Right ventricle myocardium inferior (tissue), 1 donor: ENCODE measurements at places on chromosomes 5 and 9. TPM values are rescaled to one million over a fixed set of nuclear protein-coding genes. Genes with fewer than 3 reads are reported as not detected.

DNA sequence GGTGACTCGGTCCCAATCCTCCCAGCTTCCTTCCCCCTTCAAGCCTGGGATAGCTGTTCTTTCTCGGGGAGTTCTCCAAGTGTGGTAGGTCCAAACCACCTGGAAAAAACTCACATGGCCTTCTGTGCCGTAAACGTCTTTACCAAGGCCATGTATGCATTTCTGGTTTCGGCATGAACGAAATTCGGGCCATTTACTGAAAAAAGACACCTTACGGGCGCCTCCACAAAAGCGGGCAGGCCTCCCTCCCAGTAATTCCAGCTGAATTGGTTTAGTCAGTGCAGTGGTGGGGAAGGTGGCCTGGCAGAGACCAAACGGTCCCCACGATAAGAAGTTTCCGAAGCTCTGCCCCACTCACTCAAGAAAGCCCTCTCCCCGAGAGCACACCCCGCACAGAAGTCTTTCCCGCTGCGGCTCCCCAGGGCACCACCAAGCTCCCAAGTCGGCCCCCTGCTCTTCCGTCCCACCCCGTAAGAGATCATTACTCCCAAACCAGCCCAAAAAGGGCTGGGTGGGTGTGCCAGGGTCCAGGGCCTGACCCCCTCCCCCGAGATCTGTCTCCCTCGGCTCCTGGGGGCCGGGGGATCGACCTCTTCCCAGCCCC lies 86.3 kb upstream of the MELK start:
- no peak for DNase-seq

DNA sequence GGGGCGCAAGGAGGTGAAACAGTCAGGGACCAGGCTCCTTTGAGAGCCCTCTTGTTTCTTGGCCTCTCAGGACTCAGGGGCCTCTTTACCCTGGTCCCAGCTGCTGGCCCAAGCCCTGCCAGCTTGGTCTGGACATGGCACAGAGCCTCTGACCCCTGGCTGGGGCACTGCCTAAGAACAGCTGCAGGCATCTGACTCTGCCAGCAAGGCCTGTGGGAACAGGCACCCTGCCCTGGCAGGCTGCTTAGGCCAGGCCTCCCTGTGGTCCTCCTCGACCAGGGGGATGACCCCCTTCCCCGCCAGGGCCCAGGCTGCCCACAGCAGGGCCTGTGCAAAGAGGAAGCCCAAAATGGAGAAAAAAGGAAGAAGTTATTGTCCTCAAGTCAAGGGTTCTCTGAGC lies 25.5 kb downstream of the OLFML2A start:
- no peak for DNase-seq

GRCh38 chr9:97675655-97676054 lies 21.5 kb downstream of the XPA start:
- no peak for DNase-seq

DNA sequence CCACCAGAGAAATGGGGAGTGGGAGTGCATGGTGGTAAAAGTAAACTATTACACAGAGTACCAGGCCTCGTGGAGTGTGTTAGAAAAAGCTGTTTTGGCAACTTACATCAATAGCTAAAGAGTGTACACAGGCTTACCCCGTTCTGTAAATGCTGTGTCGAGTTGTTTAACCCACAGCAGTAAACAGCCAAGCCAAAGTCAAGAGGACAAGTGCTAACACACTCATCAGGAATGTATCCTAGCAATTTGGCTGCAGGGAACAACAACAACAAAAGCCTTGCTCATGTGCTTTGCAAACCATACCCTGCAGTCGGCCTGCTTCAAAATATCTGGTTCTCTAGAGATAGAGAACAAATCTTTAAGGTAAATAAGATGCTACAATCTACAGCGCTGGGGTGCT lies 15.9 kb downstream of the DAP start:
- DNase-seq: no peak

DNA sequence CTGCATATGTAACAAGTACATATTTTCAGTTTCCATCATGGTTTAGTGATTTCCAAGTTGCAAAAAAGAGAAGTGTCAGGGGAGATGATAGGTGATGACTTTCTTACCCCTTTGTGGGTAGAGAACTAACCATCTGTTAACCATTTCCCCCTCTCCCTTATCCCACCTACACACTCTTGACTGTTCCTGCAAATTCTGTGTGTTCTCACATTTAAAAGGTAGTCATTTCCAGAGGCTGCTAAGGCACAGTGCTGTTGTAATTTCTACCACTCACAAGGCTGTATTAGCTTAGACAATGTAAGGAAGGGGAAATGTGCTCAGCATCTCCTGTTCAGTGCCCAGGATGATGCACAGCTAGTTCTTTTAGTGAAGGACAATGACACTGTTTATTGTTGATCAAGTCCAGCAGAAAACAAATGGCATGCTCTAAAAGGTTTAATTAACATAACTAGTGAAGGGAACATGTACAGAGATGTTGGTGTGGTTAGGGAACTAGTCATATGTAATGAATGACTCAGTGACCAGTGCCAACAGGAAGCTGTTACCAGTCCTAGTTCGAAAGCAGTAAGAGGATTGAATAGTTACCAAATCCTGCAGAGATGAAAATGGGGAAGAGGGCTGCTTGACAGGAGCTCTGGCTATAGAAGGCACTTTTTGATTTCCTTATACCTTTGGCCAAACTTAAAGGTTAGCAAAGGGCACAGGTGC lies 165.1 kb downstream of the PLK2 start:
- no peak for DNase-seq

GRCh38 chr5:2103940-2104339 lies 221.2 kb upstream of the IRX4 start:
- no peak for DNase-seq

DNA sequence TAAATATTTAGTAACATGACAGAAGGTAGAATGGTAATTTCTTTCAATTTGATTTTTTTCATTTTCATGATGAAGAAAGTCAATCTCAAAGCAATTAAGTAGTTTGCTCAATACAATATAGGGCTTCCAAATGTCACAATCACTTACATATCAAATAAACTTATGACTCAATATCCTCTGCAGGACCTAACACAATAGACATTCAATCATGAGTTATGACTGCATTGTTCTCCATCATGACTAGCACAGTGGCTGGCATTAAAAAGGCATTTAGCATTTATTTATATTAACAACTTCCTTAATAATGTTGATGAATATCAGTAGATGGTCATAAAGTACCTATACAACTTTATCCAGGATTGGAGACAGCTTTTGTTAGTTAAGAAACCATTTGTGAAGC lies 1499.6 kb downstream of the EFNA5 start:
- no peak for DNase-seq

GRCh38 chr5:2373631-2374030 lies 377.8 kb downstream of the IRX2 start:
- DNase-seq: no peak

GRCh38 chr9:126393876-126394275 lies 67.2 kb downstream of the MVB12B start:
- DNase-seq: no peak

GRCh38 chr9:116233160-116233530 lies 79.6 kb downstream of the PAPPA start:
- no peak for DNase-seq

DNA sequence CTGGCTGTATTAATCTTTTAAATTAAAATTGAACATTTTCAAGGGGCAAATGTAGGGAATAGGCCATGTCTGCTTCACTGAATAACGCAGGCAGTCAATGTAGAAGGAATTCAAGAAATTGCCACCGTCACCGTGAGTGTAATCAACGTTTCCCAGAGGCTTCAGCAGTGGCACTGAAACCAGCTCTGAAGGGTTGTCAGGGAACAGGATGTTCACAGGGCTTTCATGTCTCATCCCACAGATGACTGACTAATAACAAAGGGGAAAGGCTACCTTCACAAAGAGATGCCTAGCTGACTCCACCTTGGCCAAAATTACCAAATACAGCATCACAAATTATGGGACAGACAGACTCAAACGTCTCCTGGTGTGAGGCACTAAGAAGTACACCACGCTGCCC lies 70.4 kb upstream of the SIMC1 start:
- DNase-seq: no peak

GRCh38 chr5:136518814-136519213 lies 153.5 kb upstream of the TRPC7 start:
- no peak for DNase-seq

- no peak for DNase-seq
Observed at GRCh38 chr9:75979362-75979761, 88.9 kb downstream of the PCSK5 start.

DNA sequence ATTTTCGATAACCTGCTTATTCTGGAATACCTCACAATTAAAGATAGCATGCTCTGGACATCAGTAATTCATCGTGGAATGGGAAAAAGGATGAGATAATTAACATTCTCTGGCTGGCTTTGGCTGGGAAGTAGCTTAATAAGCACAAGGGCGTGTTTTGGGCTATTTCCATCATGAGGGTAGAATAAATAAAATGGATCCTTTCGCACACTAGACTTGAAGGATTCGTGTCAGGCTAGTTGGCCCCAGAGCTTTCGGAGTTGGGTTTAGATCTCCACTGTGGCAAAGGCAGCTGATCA lies 151.2 kb upstream of the ADRA1B start:
- no peak for DNase-seq

DNA sequence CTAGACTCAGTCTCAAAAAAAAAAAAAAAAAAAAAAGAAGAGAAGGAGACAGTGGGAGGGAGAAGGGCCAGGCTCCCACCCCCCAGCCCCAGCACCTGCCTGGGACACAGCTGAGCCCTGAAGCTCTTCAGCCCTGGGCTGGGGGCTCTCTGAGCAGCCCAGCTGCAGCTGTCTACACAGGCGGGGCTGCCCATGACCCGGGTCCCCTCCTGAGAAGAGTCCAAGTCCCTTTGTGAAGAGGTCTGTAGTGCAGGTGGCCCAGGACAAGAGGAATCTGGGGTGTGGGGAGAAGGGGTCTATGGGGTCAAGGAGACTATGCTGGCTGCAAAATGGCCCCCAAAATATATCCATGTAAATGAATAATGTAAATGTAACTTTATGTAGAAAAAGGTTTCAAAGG lies 6.7 kb upstream of the LCN2 start:
- DNase-seq: peak; percentile 4

DNA sequence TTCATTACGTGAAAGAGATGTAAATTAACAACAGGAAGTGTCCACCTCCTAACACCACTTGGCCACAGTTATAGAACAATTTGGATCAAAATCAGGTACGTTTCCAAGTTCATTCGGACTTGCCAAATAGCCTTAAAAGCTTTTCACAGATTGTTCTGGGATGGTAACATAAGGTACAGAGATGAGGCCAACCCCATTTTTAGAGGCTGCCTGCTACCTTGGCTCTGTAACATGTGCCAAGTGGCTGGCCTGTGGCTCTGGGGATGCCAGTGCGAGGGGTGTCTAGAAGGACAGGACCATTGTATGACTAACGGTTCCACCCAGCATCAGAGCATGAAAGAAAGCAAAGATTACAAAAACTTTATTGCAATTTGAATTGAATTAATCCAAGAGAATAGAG lies 91.0 kb downstream of the LHFPL2 start:
- DNase-seq: no peak

GRCh38 chr5:38500573-38501260 lies 55.7 kb downstream of the LIFR start:
- no peak for DNase-seq

DNA sequence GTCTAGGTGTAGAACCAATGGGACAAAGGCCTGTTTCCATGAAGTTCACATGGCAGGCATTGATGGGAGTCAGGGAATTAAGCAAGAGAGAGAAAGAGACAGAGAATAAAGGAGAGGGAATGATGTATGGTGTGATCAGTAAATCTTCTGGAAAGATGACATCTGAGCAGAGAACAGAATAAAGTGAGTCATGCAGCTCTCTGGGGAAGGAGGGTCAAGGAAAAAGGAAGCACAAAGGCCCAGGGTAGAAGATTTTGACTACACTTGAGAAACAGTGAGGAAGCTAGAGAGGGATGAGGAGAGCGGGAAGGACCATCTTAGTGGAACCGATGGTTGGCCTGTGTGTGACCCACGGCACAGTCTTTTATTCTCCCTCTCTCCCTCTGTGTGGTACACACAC lies 425.9 kb downstream of the SPOCK1 start:
- DNase-seq: no peak

GRCh38 chr9:13144166-13144775 lies 135.2 kb downstream of the MPDZ start:
- DNase-seq: no peak

DNA sequence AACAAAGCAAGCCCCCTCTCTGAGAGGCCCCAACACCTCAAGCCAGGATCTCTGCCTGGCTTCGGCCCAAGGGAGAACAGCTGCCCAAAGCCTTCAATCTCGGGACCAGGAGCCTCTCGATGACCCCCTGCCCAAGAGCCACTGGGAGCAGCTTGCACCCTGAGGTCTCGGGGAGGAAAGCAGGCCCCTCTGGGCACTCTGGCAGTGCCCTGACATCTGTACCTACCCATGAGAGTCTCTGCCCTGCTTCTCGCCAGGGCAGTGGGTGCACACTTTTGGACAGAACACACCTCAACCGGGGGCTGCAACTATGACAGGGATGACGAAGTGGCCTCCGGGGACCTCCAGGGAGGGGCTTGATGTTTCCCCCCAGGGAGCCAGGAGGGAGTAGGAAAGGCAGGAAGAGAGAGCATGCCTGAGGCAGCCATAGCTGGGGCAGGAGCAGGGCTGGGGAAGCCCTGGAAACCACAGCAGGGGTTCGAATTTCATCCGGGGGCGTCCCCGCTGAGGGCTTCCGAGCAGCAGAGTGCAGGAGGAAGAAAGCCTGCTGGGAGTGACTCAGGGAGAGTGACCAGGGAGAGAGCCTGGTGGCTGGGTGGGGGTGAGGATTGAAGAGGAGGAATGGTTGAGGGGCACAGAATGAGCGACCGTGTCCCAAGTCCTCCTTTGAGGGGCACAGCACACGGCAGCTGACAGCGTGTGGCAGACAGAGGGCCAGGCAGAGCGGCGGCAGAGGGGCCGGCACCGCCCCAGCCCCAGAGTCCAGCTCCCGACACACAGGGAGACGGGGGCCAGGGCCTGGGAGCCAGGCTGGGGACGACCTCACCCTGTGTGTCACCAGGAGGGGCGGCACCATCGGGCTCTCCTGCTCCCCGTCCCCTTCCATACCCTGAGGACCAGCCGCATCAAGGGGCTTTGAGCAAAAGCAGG lies 1.8 kb downstream of the LPCAT1 start:
- no peak for DNase-seq

GRCh38 chr9:72441848-72442607 lies 77.0 kb upstream of the ZFAND5 start:
- no peak for DNase-seq

- no peak for DNase-seq
Observed at GRCh38 chr5:111389390-111390082, 122.8 kb downstream of the STARD4 start.

FAXDC2 gene
- total RNA-seq: 27.6 TPM

WHRN gene
- 0.49 TPM for total RNA-seq

ELAVL2 gene
- not detected for total RNA-seq

TEX48 gene
- not detected for total RNA-seq

LPCAT1 gene
- total RNA-seq: 13.4 TPM

GPRIN1 gene
- 0.41 TPM for total RNA-seq
